ENCODE measurements at places on chromosomes 5 and 9.

GRCh38 chr9:111740739-111741138, 54.0 kb downstream of the SHOC1 start:
- DNase-seq = no peak

DNA sequence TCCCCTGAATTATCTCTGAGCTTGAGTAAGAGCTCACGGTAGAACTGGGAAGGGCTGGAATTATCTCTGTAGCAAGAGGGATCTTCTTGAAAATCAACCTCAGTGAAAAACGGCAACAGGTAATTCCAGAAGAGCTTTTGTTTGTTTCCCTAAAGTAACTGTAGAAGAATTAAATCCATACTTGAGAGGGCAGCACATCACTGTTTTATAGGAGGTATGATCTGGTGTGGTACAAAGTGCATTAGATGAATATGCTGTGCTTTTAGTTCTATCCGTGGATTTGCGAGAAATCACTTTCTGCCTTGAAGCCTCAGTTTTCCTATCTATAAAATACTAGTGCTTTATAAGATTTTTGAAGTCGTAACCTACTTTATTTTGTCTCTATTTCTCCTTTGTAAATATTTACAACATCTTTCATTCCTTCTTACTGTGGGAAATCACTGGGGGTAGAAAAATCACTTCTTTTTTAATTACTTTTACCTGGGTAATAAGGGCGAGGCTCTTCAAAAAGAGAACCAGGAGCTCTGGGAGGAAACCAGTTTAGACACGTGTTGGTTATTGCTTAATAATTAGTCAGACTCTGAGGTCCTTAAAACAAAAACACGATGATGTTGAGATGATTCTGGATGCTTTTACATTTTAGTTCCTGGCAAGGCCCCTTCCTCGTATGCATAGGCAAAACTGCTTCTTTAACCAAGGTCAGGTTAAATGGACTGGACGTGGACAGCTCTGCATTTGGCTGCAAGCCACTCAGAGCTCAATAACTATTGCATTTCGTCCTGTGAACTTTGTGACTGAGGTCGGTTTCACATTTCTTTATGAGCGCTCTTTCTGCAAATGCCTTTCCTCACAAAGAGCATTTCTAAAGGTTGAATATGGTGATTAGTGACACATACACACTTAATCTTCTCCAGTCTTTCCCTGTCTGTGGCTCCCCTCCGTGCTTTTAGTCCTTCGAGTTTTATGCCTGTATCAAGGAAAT, 376.1 kb downstream of the BRINP1 start:
- no peak for DNase-seq

DNA sequence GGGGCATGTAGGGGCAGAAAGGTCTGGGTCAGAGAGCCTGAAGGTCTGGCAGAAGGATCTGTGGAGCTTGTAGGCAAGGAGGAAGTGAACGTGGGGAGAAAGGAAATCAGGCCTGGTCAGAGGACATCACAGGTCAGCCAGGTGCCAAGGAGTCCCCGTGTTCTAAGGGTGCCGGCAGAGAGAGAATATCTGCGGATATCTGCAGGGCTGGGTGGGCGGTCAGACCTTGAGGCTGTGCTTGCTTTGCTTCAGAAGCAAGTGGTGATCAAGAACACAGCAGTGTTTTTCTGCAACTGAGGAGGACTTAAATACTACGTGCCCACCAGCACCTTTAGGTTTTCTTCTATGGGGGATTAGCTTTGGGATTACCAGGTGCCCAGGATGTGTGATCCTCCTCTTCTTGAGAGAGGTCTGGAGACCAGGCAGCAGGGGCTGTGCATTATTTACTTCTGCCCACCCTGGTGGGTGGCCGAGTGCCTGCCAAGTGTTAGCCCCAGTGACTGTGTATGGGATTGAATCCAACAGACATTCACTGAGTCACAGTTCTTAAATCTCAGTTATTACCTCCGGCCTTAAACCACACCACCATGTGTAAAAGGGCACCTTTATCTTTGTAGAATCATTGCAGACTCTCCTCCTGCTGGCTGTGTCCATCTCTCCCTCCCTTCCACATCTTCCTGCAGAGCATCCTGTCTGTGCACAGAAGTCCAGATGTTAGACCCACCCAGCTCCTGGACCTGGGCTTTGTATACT, 12.5 kb upstream of the SHB start:
- DNase-seq = no peak

GRCh38 chr5:116441223-116441622, 133.4 kb downstream of the SEMA6A start:
- no peak for DNase-seq

GRCh38 chr9:14271093-14271673, 42.8 kb downstream of the NFIB start:
- DNase-seq = no peak

GRCh38 chr5:123350742-123351141, 72.5 kb downstream of the CEP120 start:
- no peak for DNase-seq

GRCh38 chr9:130461218-130461630, 16.5 kb downstream of the ASS1 start:
- DNase-seq = peak; percentile 62

DNA sequence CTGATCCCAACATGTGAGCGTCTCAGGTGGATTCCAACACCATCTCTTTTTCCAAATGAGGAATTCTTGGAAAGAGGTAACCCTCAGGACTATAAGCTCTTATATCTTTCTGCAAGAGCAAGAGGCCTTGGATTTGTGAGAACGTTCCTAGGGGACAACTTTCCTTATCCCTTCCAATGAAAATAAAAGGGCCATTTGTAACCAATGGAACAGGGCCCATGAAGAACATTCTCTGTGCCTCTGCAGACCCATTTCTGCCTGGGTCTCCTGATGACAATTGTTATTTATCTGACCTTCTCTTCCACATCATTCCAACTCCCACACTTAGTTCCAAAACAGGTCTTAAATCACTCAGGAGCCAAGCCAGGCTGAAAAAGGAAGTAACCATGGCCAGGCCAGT, 202.6 kb downstream of the ZNF462 start:
- DNase-seq = no peak

- DNase-seq = no peak
Measured at GRCh38 chr5:139473105-139473504, 2.3 kb downstream of the SMIM33 start.

- DNase-seq = no peak
Measured at GRCh38 chr5:531749-532315, 7.6 kb upstream of the SLC9A3 start.

DNA sequence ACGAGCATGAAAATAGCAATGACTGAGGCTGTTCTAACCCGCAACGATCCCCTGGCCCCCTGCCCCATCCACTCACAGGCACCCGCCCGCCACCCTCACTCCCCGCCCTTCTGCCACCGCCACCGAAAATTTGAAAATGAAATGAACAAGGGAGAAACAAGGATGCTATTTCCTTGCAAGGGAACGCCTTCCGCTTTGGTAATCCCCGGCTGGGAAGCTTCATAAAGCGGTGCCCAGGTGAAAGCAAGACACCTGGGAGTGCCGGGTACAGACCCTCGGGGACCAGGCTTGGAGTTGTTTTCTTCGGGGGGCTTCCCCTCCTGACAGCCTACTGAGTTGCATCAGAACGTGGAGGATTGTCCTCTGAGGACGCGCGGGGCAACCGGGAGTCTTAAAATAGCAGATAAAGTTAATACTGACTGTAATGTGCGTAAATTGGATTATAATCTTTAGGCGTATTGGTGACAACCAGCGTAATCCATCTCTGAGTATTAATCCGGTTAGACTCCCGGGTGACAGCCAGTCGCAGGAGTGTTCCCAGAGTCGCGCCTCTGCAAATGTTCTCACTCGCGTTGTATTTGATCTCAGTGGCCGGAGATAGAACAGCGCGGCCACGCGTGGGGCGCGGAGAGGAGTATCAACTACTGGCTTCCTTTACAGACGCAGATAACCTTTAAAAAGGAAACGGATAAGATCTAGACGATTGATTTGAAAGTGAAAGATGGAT, 885 bp upstream of the MLLT3 start:
- DNase-seq = peak; percentile 42

DNA sequence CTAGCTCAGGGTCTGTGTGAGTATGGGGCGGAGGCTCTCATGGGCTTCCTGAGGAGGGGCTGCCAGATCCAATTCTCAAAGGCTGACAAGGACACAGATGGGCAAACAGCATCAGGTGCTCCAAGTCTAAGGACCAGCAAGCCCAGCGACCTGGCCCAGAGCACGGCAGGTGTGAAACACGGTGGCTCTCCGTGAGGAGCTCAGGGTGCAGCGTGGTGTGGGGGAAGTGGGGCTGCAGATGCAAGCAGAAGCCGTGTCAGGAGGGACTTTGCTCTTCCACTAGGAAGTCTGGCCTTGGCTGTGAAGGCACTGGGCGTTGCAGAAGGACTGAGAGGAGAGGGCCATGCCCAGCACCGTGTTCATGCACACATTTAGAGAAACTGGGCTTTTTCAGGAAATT, 420.0 kb downstream of the GADD45G start:
- no peak for DNase-seq

DNA sequence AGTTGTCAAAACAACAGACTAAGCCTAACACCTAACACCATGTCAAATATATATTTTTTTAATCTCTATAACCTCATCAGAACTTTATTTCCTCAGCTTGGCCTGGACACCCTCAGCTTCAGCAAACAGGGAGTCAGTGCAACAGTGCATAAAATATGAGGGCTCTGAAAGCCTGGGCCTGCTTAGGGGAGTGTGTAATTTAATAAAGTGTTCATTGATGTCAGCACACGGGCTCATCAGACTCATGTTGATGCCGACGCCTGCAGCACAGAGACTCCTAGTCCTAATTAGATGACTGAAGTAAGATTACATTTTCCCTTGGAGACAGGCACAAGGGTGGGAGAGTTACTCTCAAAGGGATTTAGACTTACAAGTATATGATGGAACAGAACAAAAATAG, 37.8 kb downstream of the CDH10 start:
- no peak for DNase-seq

DNA sequence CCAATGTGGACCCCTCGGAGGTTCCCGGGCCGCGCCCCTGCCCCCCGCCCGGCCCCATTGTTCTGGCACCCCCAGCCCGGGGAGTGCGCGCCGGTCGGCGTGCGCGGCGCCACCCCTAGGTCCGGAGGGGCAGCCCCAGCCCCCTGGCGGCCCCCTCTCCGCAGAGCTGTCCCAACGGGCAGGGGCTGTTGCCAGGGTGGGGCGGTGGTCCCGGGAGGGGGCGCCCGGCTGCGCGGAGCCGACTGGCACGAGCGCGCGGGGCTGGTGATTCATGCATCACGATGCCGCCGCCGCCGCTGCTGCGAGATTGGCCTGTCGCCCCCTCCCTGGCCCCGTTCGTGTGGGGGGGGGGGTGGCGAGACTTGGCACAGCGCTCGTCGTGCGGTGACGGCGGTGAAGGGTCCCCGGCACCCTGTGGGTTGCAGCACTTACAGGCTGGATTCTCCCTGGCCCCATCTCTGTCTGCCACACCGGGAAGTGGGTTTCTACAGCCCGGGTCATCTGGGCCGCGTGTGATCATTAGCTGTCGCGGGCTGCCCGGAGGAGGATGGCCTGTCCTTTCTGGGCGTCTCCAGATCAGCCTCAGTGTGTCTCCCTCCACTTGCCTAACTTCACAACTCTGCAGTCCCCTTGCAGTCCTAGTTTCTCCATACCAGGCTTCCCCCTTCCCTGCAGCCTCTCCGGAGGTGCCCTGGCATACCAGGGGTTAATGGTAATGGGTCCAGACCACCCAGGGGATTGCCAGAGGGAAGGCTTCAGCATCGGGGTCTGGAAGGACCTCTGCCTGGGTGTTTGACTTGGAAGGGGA, 858 bp downstream of the NCS1 start:
- peak; percentile 63 for DNase-seq

GRCh38 chr9:126615791-126616447, 2.2 kb downstream of the LMX1B start:
- DNase-seq = no peak

DNA sequence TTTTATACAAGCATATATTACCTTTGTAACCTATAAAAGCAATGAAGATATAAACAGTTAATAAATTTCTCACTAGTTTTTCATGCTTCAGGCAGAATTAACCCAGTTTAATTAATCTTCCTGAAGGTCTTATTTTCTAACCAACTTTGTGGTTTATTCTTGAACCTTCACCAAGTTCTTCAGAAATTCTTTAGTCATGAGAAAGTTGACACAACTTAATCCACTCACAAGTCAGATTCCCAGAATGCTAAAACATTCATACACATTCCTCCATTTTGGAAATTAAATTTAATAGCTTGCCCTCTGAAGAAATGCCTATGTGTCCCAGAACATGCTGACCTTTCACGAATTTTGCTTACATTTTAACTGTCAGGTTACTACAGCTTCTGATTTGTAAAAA, 105.4 kb upstream of the PAM start:
- DNase-seq = no peak

DNA sequence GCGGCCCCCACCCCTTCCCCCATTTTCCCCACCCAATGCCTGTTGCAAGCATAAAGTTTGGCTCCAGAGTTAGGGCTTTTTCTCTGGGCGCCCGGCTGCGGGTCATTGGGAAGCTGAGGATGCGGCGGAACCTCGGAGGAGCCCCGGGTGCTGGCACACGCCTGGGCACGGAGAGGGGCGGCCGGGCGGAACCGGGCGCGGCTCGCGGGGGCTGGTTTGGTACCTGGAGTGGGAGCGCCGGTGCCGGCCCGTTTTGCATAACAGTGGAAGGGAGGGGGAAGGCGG, 1.2 kb downstream of the PPARGC1B start:
- no peak for DNase-seq

GRCh38 chr9:31290731-31291130, 1093.7 kb upstream of the ACO1 start:
- no peak for DNase-seq

DNA sequence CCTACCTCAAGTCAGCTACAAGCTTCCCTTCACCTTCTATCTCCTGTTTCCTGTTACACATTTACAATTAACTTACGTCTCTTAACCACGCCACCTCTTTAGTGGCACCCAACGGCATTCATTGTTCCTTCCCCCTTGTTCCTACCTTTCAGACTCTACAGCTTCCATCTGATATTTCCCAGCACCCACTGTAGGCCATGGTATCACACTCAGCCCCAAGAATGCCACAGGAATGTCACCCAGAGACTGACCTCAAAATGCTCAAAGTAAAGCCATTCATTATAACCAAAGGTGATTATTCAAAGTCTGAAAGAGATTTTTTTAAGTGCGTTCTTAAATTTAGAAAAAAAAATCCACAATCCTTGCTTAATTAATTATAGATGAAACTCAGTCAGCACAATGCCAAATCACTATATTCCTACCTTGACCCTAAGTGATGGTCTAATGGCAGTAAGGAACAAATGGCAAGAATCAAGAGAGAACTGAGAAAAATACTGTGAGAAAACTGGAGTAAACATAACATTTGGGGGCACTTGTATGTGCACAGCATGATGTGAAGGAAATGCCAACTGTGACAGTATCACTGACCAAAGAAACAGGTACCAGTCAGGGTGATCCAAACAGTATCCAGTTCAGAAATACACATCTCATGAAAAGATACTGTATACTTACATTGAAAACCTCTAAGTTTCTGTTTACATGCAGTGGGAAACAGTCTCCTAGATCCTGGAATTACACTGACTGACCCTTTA, 52.1 kb downstream of the CTNND2 start:
- DNase-seq = no peak

GRCh38 chr5:94181895-94182294, 436.5 kb downstream of the KIAA0825 start:
- DNase-seq = no peak
